ENCODE measurements at places on chromosomes 7 and 10.

DNA sequence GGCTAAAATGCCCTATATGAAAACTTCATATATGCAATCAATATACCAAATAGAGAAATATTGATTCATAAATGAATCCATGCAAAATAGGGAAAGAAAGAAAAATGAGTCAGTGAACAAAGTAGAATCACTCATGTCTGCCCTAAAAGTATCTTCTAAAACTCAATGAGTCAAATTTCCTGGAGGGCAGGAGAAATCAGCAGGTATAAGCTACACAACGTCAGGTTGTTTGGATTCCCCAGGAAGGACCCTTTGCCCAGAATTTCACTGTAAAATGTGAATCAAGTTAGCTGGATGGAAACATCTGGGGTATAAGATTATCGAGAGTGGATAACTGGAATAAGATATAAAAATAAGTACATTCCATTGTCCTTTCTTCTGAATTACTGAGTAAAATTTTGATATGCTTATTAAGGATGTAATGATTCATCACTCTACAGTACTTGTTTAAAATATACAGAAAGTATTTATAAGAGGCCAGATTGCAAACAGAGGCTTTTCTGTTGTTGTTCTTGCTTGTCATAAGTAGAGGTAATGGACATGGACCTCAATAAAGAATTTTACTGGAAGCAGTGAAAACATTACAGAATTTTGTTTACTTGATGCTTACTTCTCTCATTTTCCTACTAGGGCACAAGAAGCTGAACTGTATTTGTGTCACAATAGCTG lies 99.0 kb downstream of the AGMO start:
- DNase-seq = no peak

DNA sequence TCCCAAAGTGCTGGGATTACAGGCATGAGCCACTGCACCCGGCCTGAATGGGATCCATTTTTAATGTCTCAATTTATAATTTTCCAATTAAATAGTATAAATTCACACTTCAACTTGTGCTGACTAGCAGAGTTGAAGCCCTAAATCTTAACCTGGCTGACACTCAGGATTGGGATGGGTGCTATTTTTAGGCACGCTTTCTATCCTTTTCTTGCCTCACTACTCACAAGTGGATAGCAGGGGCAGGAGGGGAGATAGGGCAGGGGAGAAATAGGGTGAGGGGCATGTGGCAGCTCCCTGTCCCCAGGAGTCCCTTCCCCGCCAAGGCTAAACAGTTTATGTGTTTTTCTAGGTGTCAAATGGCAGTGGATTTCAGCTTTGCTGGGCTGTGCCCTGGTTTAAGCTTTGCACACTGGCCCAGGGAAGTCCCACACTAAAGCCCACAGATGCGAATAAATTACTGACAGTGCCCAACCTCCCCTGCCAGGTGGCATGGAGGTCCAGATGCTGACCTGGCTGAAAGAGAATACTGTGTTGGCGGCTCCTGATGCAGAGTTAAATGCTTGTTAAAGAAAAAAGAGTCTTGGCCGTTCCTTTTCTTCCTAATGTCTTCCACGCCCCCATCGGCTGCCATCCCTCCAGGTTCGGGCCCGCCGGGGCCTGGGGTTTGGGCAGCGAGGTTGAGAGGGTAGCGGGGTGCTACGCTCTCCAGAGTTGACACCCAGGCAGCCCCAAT lies 36.2 kb upstream of the EFCAB10 start:
- DNase-seq = no peak

GRCh38 chr10:93106631-93107072 lies 33.0 kb downstream of the CYP26A1 start:
- no peak for DNase-seq

DNA sequence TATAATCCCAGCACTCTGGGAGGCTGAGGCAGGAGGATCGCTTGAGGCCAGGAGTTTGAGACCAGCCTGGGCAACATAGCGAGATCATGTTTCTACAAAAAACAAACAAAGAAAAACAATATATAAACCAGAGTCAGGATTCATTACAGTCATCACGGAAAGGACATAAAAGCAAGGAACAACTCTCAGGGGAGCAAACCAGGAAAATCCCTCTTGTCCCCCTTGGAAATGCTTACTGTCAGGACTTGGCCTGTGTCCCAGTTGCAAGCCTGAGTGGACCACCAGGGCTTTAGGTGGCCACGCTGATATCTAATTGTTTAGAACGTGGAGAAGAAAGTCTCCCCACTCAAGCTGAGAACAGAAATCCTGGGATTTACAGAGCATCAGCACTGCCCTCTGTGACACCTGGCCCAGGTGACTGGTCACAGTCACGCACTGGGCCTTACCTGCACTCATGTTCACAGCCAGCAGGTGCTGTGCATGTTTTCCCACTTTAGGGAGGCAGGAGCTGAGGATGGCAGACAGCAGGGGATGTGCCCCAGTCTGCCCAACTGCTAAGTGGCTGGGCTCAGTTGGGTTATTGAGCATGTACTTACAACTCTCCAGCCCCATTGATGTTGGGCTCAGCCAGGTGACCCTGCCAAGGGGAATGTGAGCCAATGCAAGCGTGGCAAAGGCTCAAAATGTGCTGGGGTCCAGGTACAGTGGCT lies 60.9 kb downstream of the TMEM130 start:
- DNase-seq = no peak

DNA sequence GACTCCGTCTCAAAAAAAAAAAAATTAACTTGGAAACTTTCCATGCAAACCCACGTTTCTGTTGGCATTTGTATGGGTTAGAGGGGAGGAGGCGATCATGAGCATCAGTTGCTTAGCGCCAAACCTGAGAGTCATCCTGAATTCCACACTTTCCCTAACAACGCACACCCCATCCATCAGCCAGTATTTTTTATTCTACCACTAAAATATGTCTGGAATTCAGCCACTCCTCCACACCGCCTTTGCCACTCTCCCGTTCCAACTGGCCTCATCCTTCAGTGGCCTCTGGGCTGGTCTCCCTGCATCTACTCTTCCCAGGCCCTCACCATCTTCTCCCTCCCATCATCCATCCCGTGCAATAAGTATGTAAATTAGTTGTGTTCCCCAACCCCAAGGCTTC lies 4.7 kb upstream of the LMBR1 start:
- no peak for DNase-seq

GRCh38 chr10:102368077-102368476 lies 27.4 kb upstream of the NFKB2 start:
- DNase-seq = no peak

GRCh38 chr7:33654676-33655075 lies 250.7 kb upstream of the BMPER start:
- no peak for DNase-seq

- DNase-seq = no peak
Measured at GRCh38 chr10:73905256-73906020, 5.5 kb upstream of the PLAU start.

All from activated CD8-positive, alpha-beta memory T cell treated with anti-CD3 and anti-CD28 coated beads, Interleukin-2, amount 50 U/mL, for 48 hours (primary cell).